DMS153 (cell line): ENCODE measurements at places on chromosomes 3 and 15.
A peak's percentile ranks its signal among the peaks of the same experiment; 100 is the strongest.

DNA sequence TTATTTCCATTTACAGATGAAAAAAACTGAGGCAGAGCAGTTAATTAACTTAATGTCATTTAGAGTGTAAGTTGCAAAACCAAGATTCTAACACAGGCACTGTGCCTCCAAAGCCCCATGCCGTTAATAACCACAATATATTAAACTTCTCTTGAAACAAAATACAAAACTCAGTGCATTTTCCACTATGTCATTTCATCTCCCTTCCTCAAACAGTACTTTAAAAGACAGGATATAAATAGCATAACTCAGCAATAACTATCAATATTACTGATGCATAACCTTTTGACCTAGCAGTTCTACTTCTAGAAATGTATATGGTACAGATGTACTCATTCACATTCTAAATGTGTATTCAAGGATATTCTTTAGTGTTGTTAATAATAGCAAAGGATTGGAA, 5.1 kb upstream of the TASOR start:
- DNase-seq, result no peak

- no peak for DNase-seq
Measured at GRCh38 chr3:107897471-107898061, 193.3 kb downstream of the CD47 start.

DNA sequence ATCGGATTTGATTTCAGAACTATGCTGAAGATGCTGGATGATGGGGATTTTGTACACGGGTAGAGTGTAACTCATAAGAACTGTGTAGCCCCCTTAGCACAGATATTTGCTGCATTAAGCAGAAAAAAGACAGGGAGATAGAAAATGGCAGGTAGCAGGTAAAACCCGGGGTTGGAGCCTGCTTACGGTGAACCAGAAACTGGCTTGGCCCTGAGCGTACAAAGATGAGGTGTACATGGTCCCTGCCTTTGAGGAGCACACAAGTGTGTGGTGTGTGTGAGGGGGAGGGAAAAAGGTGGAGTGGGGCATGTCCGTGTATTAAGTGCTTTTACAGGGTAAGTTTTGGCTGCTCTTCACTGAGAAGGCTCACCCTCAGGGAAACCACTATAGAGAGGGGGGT, 3.5 kb downstream of the LPP start:
- DNase-seq, result no peak

GRCh38 chr15:91954292-91954691, 100.8 kb downstream of the SLCO3A1 start:
- peak; percentile 21 for DNase-seq

GRCh38 chr15:48671103-48672022, 25.9 kb upstream of the FBN1 start:
- no peak for DNase-seq

- DNase-seq, result peak; percentile 50
Measured at GRCh38 chr3:127815641-127816605, 6.4 kb downstream of the MGLL start.

DNA sequence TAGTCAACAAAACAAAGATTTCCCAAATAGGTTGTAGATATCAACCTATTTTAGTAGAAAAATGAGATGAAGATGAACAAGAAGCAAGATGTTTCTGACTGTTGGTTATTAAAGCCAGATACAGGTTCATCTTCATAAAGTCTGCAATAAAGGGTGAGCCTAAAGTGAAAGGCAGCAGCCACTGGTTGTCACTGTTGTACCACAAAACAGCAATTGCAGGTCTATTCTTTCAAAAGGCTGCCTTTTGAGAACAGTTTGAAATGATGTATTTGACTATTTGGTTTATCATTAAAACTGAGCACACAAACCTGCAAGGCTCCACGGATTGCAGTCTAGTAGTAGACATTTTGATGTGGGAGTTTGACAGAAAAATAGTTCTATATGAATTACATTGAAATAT, 543.4 kb downstream of the GBE1 start:
- no peak for DNase-seq

DNA sequence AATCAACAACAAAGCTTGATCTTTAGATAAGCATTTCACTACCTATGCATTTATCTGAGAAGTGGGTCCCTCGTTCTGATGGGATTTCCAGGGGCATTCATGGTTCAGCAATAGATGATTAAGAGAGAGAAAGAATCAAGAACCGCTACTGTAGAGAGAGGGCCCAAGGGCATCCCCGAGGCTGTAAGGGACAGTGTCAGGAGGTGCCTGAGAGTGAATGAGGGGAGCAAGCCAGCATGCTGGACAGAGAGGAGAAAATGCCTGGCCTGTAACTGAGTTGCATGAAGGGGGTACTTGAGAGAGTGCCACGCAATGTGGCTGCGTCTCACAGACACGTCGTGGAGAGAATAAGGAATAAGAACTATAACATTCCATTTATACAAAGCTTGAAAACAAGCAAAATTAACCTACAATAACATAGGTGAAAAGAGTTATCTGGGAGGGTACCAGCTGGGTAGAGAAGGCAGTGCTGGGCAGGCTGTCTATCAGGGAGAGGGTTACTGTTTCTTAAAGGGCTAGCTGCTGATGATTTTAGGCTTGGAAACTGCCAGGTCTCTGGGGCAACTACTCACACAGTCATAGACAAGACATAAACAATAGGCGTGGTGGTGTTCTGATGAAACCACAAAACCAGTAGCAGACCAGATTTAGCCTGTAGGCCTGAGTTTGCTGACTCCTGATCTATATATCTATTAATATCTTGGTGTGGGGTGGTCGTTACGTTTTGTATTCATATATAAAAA, 374.6 kb upstream of the CFAP20DC start:
- DNase-seq, result no peak

DNA sequence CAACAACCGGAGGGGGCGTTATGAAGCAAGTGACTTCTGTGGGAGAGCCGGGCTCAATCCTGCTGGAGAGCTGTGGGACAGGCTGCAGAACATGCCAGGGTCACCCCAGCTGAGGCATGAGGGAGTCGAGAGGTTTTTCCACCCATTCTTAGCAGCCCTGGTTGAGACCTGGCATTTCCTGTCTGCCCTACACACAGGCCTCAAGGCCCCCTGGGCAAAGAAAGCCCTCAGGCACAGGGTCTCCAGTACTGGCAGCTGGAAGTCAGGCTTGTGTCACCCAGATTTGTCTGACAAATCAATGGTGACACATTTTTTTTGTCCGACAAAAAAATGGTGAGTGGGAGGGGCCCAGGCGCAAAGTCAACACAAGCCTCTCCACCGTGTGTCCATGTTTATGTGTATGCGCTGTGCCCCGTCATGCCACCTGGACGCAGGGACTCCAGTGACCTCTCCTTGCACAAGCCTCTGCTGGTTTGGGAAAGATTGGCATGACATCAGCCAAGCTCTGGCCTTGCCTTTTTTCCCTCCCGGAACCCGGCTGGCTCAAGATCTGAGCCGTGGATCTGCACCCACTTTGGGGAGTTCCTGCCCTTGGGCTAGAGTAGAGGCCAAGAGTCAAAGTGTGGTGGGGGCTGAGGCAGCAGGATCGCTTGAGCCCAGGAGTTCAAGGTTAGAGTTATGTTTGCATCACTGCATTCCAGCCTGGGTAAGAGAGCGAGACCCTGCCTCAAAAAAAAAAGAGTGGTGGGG, 20.8 kb upstream of the ALAS1 start:
- no peak for DNase-seq

GRCh38 chr3:14577897-14578296, 37.8 kb upstream of the GRIP2 start:
- DNase-seq, result no peak

- no peak for DNase-seq
Measured at GRCh38 chr15:67307156-67307555, 52.6 kb downstream of the IQCH start.
